Activated naive CD4-positive, alpha-beta T cell treated with anti-CD3 and anti-CD28 coated beads, Interleukin-2, amount 50 U/mL, for 72 hours (primary cell): ENCODE measurements at places on chromosomes 12 and 14.
A peak's percentile ranks its signal among the peaks of the same experiment; 100 is the strongest.

DNA sequence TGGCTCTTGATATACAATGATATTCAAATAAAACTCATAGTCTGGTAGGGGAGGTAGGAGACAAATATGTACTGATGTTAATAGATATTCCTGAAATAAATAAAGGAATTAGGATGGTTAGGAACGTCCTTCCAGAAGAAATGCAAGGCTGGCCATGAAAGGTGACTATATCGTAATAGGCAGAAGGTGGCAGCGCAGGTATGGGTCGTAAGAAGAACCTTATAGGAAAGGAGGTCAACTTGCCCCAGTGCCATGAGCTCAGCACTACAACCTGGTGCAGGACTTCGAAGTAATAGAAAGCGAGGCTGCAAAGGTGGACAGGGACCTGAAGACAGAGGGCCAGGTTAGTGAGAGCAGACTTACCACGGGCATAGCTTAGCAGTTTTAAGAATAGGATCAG, 55.3 kb upstream of the FGD4 start:
- DNase-seq = no peak

- DNase-seq = no peak
Measured at GRCh38 chr14:35985474-35986218, 159.5 kb downstream of the BRMS1L start.

GRCh38 chr12:6666211-6666610, 3.3 kb upstream of the ING4 start:
- DNase-seq = no peak

DNA sequence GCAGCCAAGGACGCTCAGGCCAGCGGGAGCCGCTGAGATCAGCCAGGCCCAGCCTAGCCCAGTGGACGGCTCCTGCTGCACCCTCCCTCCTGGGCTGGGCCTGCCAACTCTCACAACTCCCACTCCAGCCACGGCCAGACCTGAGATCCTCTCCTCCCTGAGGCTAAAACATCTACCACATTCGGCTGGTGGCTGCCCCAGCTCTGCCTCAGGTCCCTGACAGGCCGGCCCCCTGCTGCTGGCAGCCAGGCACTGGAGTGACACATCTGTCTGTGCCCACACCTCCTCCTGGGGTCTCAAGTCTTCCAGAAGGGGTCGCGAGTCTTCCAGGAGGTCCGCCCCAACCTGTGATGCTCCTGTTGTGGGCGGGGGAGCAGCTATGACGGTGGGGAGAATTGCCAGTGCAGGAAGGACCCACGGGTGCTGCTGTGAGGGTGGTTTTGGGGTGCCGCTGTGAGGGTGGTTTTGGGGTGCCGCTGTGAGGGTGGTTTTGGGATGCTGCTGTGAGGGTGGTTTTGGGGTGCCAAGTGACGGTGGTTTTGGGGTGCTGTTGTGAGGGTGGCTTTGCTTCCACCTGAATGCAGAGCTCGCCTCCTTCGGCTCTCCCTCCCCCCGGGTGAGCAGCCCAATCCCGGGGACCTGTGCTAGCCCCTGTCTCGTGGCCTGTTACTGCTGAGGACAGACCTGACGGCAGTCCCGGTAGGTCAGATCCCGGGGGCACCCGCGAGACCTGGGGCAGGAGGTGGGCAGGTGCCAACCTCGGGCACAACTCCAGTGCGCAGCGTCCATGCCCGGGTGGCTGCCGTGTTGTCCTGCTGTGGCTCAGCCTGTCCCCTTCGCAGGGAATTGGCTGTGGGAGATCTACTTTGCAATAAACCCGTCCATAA, 27.5 kb upstream of the C14orf180 start:
- peak; percentile 44 for DNase-seq

DNA sequence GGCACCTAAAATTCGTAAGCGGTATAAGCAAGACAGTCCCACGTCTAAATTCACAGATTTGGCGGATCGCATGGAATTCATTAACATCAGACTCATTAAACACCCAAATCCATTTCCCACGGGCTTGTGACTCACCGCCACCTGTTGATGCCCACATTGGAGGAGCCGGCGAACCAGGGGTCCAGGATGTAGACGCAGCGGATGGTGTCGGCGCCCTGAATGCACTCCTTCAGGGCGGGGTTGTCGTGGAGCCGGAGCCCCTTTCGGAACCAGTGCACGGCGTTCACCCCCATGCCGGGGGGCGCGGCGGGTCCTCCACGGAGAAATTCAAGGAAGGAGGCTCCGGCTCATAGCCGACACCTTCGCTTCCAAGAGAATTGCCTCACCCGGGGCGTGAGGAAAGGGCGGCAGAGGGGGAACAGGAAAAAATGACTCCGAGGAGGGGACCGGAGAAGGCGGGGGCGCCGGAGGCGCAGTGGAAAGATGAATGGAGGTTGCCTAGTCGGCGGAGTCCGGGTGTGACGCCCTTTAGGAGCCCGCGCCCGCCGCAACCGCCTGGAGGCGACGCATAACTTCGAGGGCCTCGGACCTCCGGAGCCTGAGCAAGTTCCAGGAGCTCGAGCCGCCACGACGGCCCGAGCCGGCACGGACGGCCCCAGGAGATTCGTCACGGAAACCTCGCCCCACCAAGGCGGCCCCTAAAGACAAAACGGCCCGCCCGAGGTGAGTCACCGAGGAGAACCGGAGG, 506 bp downstream of the CRY1 start:
- DNase-seq = peak; percentile 66

DNA sequence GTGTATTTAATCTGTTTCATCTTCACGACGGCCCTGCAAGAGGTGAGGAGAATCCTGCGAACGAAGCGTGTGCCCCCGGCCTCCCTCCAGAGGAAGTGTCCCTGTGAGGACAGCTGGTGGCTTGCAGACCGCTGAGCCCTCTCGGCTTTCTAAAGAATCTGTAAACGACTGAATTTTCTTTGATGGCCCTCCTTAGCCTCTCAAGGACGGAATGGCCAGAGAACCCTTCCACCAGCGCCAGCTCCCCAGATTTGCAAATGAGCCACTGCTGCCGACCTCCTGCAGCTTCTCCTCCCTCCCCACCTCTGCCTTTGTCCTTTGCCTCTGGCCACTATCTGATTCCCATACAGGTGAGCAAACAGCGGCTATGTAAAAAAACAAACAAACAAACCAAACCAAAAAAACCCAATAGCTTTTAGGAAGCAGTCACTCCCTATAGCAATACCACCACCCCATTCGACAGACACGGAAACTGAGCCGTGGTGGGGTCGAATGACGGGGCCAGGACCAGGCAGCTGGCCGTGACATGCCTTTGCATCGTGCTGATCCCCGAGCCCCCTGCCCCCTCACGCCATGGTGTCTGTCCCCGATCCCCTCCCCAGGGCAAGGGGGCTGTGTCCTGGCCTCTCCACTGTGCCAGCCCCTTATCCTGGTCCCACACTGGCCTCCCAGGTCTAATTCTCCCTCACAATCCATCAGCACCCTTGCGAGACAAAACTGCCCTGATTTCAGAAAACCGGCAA, 23.6 kb downstream of the RFLNA start:
- no peak for DNase-seq

DNA sequence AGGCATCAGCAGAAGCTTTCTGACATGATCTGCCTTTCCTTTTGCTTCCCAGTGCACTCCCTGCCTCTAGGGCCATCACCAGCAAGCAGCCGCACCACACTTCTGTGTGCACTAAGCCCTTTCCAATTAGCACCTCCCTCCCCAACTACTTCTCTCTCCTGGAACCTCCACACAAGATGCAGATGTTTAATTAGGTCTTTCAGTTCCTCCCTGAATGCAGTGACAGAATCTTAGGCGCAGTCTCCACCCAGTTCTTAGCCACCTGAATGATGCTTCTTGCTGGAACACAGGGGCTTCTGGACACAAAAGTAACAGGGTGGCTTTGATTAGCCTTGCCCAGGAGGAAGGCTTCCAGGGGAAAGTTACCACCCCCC, 32.9 kb downstream of the NIN start:
- no peak for DNase-seq

DNA sequence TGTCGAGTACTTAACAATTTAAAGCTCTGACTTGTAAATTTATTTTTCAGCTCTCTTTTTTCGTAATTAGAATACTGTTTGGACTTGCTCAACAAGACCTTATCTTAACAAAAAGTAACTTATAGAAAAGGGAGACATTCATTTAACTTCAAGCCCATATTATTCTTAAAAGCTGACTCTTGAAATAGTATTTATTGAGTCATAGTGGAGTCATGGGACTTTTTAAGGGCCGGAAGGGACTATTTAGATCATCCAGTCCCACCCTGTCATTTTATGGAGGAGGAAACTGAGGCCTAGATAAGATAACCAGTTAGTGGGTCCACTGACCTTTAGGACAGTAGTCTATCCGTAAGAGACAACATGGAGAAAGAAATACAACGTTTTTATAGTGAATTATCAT, 1.5 kb downstream of the RAP1B start:
- DNase-seq = no peak

DNA sequence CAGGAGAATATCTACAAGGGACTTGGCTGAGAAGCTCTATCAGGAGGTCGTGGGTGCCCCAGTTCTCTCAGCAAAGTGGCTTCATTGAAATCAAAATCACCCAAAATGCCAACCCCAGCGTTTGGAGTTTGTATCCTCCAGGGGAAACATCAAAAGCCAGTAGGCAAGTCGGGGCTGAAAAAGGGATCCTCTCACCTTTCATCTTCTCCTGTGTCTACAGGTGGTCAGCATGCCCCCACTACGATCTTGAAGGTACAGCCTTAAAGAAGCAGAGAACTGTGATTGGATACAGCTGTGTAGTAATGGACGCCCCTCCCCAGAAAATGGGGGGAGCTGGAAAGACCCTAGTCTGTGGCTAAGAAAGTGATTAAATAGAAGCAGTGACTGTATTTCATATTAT, 22.2 kb downstream of the HRK start:
- DNase-seq = no peak

GRCh38 chr14:101717663-101718490, 43.6 kb upstream of the PPP2R5C start:
- no peak for DNase-seq

- DNase-seq = no peak
Measured at GRCh38 chr14:104321802-104322130, 183.4 kb downstream of the KIF26A start.

DNA sequence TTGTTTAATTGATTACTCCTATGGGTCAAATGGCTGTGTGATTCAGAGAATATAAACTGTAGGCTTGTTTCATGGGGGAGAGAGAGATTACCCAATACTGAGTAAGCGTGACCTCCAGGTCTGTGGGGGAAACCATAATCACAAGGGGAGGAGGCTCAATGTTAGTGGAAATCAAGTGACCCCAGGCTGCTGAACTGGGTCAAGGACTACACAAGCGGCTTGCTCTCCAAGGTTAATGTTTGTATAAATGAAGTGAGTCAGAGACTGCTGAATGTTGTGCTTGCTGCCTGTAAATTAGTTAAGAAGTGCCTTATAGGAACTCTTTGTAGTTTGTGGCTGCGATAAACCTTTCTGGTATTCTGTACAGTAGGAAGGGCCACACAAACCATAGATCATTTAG, 479.7 kb downstream of the AACS start:
- no peak for DNase-seq

- DNase-seq = no peak
Measured at GRCh38 chr14:54104601-54105145, 148.0 kb upstream of the BMP4 start.

GRCh38 chr12:123801573-123802178, 39.6 kb downstream of the DNAH10 start:
- no peak for DNase-seq

DNA sequence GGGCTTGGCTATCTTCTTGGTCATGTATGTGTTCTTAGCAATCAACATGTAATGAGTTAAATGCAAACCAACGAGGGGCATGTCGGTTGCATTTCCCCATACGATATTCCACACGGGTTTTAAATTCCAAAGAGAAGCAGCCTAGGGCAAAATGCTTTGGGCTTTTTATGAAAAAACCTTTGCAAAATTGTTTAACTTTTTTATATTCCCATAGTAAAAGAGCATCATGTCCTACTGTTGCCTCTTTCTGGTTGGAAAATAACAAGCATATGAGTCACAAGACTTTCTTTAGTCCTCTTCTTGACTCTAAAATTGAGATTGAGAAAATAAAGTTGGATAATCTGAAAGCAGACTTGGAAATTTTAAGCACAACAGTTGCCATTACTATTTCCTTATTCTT, 3.8 kb upstream of the DIO2 start:
- no peak for DNase-seq

- DNase-seq = no peak
Measured at GRCh38 chr12:6386491-6386890, 2.5 kb downstream of the LTBR start.

DNA sequence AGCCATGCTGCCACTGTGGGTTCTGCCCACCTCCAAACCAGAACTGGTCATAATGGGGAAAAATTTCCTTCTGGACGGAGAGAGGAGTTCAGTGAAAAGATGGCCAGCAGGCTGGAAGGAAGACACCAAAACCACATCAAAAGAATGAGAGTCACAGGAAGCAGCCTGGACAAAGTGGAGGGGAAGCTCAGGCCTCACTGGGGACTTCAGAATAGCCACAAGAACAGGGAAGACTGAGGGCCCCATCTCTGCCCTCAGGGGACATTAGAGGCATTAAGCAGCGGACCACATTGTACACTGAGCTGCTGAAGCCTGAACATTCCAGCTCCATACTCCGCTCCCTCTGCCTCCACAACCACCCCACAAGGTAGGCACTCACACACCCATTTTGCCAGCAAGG, 119.6 kb upstream of the COCH start:
- DNase-seq = no peak

- DNase-seq = no peak
Measured at GRCh38 chr12:120980800-120981368, 2.5 kb downstream of the HNF1A start.

DNA sequence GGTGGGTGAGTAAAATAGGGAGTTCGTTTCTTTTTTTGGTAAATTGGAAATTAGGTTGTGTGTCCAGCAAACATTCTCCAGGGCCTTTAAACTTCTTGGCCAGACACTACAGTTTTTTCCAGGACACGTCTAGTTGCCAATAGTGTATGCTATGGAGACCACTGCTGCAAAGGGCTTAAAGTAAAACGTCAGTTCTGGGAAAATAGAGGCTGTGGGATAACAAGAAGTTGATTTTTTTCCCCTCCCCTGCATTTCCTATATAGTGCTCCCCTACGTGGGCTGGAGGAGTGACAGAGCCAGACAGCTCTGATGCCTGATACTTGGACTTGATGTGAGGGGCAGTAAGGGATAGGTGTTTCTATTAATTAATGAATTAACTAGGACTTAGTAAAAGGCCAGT, 2.4 kb downstream of the ACVR1B start:
- no peak for DNase-seq

GRCh38 chr14:69695322-69696203, 71.4 kb upstream of the SRSF5 start:
- DNase-seq = no peak

- DNase-seq = no peak
Measured at GRCh38 chr14:22622255-22622654, 21.9 kb downstream of the OR6J1 start.

- no peak for DNase-seq
Measured at GRCh38 chr14:88468406-88468805, 82.9 kb downstream of the SPATA7 start.
